Testis (tissue), 5 donors: ENCODE measurements at places on chromosomes 11 and 22.
A peak's percentile ranks its signal among the peaks of the same experiment; 100 is the strongest.

- peak; percentile 34 for DNase-seq
Measured at GRCh38 chr11:7353100-7353499, 101.4 kb downstream of the SYT9 start.

- no peak for DNase-seq
Measured at GRCh38 chr22:49348631-49349030, 479.0 kb downstream of the BRD1 start.

- DNase-seq: no peak
Measured at GRCh38 chr22:42272431-42272999, 2.1 kb upstream of the TCF20 start.

GRCh38 chr11:66362481-66363147 is 8.9 kb downstream of the SLC29A2 start:
- DNase-seq: no peak

DNA sequence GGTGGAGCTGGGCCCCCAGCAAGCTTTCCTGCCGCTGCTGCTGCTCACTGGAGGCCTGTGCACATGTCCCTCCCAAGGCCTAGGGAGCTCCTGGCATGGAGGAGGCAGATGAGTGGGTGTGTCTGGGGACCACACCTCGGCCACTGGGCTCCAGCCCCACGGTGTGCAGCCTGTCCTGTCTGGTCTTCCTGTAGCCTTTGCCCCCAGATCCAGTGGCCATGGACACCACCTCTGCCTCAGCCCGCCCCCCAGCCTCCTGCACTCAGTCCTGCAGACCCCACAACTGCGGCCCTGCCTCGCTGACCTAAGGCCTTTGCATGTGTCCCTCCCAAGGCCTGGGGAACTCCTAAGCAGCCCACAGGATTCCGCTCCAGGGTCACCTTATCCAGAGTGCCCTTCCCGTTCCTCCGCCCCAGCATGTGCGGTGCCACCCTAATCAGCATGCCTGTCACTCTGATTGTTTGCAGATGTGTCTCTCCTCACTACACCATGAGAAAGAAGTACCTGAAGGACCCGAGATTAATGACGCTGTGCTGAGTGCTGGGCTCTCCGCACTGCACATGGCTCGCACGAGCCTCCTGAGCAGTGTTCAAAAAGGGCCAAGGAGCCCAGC is 8.6 kb downstream of the GAL start:
- DNase-seq: no peak

DNA sequence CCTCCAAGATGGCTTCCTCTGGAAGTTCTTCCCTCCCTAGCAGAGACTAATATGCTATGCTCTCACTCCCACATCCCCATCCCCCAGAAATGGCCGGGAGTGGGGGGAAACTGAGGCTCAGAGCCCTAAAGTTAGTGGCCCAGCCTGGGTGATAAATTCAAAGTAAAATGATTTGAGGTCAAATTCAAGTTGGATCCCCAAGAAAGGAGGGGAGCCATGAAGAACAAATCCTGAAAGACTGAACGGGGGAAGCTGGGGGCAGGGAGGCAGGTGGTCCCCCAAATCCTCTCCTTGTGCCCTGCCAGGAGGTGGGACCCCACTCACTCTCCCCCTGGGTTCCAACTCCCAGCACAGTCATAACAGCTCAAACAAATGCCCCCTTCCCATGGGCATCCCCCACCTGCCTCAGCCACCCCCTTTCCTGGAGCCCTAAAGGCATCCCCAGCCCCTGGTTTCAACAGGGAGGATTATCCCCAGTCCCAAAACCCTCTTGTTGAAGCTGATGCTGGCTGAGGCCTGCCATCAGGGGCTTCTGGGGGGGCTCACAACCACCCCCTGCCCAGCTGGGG is 1.1 kb downstream of the CBX6 start:
- no peak for DNase-seq

GRCh38 chr22:42425337-42425988 is 6.7 kb downstream of the NFAM1 start:
- DNase-seq: no peak

- DNase-seq: no peak
Measured at GRCh38 chr11:58639103-58639502, 16.6 kb downstream of the CNTF start.

- DNase-seq: no peak
Measured at GRCh38 chr11:6482441-6482840, 1.1 kb downstream of the TIMM10B start.

DNA sequence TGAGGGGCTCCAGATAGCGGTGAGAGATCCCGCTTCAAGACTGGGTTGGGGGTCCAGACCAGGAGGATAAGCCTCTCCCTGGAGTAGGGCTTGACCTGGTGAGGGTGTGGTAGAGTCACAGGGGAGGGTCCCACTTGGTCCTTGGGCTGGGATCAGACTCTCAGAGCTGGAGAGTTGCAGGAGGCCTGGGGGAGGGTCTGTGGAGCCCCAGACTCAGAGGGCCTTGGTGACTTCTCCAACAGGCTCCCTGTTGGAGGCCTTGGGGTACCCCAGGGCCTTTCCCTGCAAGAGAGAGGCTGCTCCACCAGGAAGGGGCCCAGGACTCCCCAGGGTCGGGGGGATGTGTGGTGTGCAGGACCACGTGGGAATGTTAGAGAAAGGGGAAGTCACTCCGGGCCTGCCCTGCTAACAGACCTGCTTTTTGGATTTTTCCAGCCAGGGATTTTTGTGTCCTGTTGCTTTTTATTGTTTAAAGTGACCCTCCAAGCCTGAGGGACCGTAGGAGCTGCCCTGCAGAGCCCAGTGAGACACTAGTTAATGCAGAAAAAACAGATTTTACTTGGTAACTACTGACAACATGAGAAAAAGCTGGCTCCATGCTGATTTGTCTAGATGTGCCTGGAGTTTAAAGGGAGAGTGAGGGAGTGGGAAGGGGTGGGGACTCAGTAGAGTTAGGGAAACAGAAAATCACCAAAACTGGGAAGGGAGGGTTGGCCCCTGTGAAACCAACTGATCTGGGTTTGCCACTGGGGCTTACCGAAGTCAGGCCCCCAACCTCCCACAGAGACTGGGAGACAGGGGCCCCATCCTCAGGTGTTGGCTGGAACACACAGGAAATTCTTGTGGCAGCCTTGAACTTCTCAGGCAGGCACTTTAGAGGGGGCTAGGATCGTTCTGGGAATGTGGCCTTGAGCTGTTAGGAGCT is 801 bp upstream of the TXNRD2 start:
- peak; percentile 65 for DNase-seq

- no peak for DNase-seq
Measured at GRCh38 chr11:129388824-129389223, 13.2 kb downstream of the BARX2 start.

- DNase-seq: no peak
Measured at GRCh38 chr11:59555601-59556114, 44.3 kb downstream of the OR4D9 start.

- DNase-seq: no peak
Measured at GRCh38 chr11:133714471-133715375, 130.6 kb downstream of the SPATA19 start.

DNA sequence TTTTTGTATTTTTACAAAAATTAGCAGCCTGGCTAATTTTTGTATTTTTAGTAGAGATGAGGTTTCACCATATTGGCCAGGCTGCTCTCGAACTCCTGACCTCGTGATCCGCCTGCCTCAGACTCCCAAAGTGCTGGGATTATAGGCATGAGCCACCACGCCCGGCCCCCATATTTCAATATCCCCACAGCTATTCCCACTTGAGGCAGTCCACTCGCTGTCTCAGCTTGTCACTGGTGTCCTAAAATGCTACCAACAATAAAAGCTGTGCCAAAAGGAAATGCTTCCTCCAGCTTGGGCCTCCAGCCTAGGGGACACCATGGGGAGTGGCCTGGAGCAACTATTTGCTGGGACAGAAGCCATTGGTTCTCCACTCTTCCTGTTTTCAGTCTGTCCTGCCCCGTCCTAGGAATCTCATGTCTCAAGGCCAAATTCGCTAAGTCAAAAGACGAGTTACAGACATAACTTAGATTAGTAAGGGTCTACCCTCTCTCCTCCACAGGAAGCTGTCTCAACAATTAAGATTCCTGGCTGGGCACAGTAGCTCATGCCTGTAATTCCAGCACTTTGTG is 7.3 kb upstream of the SPINDOC start:
- DNase-seq: no peak

DNA sequence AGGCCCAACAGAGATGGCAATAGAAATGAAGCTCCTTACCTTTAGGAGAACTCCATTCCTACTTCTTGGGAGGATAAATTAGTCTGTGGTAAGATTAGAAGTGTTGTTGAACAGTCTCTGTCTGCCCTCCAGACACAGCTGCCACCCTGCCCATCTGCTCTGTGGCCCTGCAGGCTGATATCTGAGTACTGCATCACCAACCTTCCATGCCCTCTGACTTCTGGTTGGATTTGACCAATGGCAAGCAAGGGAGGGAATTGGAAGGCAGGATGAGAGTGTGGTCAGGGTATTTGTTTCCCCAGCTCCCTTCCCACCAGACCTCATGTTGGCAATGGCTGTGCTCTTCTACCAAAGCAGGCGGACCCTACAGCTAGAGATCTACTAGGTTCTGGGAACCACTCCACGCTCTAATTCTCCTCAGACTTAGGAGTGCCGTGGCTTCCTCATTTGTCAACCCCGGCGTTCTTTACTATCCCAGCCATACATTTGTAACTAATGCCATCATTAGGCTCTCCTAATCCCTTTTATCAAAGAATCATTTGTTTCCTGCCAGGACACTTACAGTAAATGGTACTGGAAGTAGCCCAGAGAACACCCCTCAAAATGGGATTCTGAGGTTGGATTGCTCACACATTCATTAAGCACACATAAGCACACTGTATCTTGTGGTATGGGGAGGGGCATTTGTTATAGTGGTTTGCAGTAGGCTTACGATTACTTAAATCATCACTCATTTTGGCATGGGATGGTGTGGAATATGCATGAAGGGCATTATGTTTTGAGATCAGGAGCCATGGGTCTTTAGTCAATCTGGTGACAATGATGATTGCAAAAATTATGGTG is 35.4 kb upstream of the CD44 start:
- DNase-seq: no peak

GRCh38 chr11:28090052-28090749 is 17.8 kb downstream of the KIF18A start:
- DNase-seq: no peak

GRCh38 chr22:46349681-46350080 is 14.2 kb downstream of the TRMU start:
- DNase-seq: no peak

GRCh38 chr11:126918556-126918955 is 82.0 kb downstream of the KIRREL3 start:
- DNase-seq: no peak

DNA sequence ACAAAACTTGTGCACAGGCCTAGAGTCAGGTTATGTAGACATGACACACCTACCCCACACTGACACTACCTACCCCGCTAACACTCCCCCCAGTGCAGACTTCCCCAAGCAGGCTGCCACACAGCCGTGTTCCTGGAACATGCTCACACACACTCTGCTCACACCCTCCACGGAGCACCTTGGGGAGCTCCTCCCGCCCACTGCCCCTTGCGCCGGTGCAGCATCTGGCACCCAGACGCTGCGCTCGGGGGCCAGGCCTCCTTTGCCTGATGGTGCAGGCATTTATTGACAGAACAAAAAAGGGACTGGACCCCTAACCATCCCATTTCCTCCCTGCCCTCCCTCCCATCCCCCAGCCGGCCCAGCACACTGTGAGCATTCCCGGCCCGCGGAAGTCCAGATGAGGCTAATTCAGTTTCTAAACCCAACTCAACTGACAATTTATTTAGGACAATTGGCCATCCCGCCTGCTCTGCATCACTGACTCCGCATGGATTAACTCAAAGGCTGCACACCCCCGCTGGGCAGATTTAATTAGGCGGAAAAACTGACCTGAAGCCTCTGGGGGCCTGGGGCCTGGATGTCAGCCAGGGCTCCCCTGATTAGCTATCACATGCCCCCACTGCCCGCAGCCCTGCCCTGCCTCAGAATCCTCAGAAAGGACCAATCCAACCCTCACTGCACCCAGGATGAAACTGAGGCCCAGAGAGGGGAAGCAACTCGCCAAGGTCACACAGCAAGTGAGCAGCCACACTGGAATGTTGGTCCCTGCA is 30.1 kb downstream of the KCNC1 start:
- no peak for DNase-seq

DNA sequence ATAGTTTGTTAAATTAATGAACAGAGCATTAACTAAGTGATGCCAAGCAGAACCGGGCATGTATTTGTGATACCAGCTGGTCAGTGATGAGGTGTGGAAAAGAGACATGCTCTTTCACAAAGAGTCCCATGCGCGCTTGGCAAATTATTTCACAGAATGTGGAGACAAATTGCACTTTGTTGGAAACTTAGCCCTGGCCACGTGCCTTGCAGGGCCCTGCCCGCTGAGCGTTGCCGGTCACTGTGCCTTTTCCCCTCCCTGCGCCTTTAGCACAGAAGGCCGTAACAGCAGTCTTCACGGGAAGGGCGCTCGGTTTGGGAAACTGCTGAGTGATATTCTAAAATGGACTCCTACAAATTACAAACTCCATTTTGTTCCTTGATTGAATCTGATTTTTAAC is 235.9 kb downstream of the TBC1D22A start:
- no peak for DNase-seq

DNA sequence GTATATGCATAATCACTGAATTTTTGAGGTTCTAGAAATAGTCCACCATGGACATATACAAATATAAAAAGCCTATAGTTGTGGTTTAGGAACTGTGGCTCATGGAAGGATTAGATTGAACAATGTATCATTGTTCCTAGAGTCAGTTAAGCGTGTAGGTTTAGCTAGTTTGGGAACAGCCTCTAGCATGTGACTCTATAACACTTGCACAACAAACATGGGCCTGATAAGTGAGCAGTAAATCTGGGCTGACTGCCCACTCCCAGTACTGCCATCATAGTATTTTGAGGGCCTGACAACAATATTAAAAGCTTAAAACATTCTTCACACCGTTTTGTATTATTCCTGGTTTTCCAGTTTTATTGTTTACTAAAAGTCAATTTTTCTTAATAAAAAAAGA is 47.0 kb downstream of the YAP1 start:
- DNase-seq: peak; percentile 81

GRCh38 chr11:124865902-124866851 is 945 bp downstream of the ROBO3 start:
- peak; percentile 52 for DNase-seq

DNA sequence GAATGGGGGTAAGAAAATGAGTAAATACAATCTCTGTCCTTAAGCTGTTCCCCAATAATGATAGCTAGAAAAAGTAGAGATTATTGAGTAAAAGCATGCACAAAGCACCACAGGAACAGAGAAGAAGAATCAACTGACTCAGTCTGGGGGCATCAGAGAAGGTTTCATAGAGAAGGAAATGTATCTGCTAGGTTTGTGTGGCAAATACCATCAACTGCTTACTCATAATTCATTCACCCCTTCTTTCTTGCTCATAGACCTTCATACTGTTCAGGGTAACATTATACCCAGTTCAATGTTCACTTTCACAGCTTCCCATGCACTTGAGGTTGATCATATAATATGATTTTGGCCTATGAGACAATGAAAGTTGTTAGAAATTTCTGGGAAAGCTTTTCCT is 85.2 kb upstream of the SCUBE2 start:
- DNase-seq: no peak

GRCh38 chr22:23179381-23180299 is 669 bp upstream of the BCR start:
- DNase-seq: peak; percentile 43
